ENCODE measurements at places on chromosomes 16 and 17. TPM values are rescaled to one million over a fixed set of nuclear protein-coding genes. Genes with fewer than 3 reads are reported as not detected.

GRCh38 chr17:79600681-79601131 is 10.1 kb downstream of the RBFOX3 start:
- peak; percentile 38 for DNase-seq

DNA sequence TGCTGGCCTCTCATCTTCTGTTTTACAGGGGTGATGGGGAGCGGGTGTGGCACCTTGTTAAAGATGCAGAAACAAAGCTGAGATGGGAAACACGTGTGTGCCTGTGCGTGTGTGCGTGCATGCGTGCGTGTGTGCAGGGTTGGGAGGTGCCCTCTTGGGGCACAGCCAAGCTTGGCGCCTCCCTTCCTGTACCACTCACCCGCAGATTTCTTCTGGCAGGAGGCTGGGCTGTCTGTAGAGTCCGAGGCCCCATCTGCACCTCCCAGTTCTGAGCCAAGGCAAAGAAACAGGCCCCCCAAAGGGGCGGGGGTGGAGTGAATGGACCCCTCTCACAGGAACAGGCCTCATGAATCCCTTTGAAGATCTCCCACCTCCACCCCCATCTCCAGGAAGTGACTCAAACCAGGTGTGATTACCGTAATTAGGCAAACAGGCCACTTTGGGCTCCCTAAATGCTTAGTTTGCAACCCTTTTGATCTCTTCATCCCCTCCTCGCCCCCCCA is 20.9 kb downstream of the TNS4 start:
- DNase-seq = peak; percentile 70

GRCh38 chr17:32773856-32774694 is 102.8 kb downstream of the MYO1D start:
- DNase-seq = no peak

SMIM5 gene
- 8.7 TPM for total RNA-seq

GRCh38 chr17:37368577-37368976 is 7.2 kb upstream of the C17orf78 start:
- DNase-seq = no peak

GRCh38 chr16:49635591-49636581 is 220.0 kb downstream of the ZNF423 start:
- no peak for DNase-seq

GRCh38 chr16:89096768-89097391 is 3.2 kb downstream of the ACSF3 start:
- no peak for DNase-seq

DNA sequence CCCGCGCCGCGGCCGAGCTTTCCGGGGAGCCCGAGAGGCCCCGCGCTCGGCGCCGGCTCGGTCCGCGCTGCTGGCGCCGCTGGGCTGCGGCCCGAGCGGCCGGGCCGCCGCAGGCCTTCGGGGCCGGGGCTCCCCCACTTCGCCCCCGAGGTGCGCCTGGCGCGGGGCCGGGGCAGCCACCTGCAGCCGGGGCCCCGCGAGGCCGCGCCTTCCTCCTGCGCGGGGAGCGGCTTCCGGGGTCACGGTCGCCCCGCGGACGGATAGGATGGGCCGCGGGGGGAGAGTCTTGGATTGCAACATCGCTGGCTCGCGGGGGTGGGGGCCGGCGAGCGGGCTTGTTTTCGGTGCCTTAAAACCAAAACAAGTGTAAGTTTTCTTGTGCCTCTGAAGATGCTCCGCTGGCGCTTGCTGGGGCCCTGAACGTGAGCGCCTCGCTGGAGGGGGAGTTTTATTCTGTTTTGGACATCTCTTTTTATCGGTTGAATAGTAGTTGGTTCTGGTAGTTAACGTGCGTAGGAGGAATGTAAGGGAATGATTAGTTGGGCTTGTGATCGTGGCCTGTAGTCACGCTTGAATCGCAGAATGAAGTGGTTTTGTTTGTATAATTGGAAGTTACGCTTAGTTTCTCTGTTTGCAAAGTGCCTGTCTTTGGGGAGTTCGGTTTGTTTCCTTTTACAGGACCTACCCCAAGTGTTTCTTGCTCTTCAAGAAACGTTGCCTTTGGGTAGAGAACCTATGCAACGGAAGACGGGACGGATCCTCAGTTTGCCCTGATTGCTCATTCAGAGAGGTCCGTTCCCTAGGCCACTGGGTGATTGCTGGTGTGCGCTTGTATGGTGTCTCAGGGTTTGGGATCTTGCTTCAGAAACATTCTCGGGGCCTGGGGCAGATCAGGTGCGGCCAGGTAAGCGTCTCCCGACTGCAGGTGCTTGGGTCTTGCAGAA is 724 bp downstream of the UBE2I start:
- no peak for DNase-seq

GRCh38 chr17:12736526-12736925 is 52.8 kb upstream of the ARHGAP44 start:
- DNase-seq = no peak

ULK2 gene
- total RNA-seq = 35.2 TPM

- no peak for DNase-seq
Measured at GRCh38 chr17:17391668-17392370, 85.0 kb upstream of the MED9 start.

DNA sequence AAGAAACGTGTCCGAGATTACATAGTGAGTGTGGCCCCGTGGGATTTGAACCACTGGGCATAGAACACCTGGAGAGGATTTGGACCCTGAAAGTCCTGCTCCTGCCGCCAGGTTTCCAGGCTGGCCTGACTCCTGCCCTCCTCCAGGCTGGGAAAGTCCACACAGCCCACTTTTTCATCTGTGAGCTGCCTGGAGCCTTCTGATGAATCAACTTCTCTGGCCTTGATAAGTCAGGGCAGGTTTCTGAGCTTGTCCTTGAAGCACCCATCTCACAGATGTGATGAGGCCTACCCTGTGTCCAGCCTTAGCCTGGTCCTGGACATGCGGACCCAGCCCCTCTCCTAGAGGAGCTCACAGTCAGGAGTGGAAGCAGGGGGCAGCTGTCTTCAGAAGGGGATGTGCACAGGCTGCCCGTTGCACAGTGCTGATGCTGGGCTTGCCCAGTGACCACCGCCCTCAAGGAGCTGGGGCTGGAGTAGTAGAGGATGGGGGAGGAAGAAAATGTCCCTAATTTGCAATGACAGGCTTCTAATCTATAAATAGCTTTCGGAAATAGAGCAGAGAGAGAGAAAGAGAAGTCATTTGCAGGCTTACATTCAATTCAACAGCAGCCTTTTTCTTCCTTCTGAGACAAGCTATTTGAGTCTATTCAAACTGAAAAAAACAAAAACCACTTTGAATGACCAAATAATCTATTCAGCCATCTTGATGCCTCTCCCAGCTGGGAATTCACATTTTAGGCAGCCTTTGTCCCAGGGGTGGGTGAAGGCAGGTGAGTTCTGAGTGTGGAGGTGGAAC is 73.5 kb upstream of the DNAJA2 start:
- no peak for DNase-seq

NXPH3 gene
- total RNA-seq = 3.4 TPM
